ENCODE measurements at places on chromosomes 16 and 17.
A peak's percentile ranks its signal among the peaks of the same experiment; 100 is the strongest.

DNA sequence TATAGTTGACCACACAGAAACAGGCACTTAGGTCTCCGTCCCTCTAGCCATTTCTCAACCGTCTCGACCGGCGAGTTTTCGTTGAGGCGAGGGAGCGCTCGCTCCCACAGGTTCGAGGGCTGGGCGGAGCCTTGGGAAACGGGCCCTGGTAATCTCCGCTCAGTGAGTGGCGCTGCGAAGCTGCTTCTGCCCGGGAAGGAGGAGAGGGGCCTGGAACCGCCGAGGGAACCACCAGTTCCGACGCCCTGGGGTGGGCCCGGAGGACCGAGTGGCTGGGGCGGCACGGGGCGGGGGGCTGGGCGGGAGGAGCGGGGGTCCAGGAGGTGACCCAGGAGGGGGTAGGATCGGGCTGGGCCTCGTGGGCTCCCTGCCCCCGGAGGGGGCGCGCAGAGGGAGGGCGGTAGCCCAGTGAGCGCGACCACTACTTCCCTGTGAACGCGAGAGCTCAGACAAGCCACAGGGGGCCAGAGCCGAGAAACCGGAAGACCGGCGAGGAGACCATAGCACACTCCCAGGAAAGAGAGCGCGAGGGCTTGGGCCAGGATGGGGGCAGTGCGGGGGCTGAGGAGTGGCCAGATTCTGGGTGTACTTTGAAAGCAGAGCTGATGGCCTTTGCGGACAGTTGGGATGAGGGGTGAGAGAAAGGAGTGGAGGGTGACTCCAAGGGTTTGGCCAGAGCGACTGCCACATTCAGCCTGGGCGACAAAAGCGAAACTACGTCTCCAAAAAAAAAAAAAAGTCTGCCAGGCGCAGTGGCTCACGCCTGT, 29.9 kb upstream of the ARL4D start:
- DNase-seq = peak; percentile 65

DNA sequence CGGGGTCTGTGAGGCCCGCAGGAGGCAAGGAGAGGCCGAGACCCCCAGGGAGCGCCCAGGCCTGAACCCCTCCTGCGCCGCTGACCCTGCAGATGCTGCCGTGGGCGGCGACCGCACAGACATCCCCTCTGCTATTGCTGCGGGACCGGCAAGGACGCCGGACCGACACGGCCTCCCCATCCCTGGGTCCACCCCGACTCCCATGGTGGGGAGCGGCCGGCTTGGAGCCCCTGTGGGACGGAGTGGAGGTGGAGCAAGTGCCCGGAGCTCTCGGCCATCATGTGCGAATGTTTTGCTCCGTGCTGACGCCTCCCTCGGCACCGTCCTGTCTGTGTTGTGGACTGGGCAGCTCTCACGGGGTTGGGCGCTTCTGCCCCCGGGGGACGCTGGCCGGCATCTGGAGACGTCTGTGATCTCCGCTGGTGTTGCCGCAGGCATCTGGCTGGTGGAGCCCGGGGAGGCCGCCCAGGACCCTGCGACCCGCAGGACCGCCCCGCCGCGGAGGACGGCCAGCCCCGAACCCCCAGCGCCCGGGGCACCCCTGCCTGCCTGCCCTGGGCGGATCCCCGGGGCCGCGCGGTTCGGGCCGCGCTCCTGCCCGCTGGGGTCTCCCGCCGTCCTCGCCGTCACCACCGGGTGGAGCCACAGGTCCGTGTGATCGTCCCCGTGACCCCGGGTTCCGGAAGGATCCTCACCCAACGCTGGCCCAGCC, 12.8 kb upstream of the GNG13 start:
- DNase-seq = peak; percentile 45

DNA sequence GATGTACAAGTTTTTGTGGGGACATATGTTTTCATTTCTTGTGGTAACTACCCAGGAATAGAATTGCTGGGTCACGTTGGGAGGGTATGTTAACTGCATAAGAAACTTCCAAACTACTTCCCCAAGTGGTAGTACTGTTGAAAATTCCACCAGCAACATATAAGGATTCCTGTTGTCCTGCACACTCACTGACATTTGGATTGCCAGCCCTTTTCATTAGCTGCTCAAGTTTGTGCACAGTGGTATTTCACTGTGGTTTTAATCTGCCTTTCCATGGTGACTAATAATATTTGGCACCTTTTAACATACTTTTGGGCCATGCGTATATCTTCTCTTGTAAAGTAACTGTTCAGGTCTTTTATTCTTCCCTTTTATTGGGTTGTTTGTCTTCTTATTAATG, 103.3 kb downstream of the GNAO1 start:
- no peak for DNase-seq

DNA sequence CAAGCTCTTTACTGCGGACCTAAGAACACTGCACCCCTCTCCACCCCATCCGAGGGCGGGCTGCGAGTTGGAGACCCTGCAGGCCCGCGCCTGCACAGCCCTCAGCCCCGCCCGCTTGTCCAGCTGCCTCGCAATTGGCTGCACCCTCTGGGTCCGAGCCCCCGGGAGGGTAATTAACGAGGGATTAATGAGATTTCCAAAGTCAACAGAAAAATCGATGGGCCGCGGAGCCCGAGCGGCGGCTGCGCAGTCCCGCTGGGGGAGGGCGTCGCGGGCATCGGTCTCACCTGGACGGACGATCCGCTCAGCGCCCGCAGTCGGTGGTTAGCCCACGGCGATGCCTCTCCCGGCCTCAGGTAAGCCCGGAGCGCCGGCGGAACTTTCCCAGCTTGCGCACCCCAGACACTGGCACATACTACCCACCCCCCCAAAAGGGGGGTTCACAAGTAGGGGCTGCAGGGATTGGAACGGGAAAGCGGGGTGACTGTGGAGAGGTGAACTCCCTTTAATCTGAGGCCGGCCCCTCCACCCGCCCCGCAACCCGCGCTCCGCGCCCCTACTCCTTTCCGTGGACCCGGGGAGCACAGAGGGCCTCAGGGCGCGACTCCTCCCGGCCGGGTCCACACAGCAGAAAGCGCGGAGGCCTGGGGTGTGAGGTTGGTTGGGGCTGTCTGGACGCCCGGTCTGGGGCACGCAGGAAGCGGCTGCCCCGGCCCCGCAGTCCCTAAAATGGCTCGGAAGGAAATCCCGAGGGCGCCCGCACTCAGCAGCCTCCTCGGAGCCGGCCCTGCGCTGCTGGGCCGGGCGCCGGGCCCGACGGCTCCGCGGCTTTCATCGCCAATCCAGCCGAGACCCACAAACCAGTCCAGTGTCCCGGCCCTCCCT, at the start of gene OTOP3:
OTOP3 (plus strand) TSS at position 314 of the 885 bp plus-strand sequence; CDS start at position 338, 24 bp downstream.
- DNase-seq = no peak

DNA sequence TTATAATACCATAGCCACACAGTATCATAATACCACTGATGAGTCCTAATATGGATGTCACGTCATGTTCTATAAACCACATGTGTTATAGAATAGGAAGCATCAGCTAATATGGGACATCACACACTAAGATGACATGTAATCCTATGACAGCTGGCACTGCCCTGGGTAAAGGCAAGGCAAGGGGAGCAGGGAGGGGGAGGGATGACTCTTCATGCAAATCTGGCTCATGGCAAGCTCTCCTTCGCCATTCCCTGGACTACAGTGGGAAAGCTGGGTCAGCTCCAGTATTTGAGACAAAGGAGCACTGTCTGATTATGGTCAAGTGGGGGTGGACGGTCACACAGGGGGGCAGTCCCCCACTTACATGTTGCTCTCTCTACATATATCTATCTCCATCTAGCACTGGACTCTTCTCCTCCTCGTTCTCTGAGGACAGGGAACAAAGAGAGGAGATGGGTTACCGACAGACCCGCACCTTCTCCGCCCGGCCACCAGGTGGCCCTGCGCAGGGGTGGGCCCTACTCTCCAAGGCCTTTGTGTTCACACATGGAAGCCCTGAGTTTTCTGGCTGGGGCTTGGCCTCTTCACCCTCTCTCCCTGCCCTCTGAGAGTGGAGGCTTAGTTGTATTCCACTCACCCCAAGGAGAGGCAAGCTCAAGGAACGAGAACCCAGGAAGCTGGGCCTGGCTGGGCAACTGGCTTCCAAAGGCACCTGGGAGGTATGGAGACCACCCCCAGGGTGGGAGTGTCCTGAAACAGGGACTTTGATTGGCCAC, 23.4 kb upstream of the MPO start:
- DNase-seq = peak; percentile 66

DNA sequence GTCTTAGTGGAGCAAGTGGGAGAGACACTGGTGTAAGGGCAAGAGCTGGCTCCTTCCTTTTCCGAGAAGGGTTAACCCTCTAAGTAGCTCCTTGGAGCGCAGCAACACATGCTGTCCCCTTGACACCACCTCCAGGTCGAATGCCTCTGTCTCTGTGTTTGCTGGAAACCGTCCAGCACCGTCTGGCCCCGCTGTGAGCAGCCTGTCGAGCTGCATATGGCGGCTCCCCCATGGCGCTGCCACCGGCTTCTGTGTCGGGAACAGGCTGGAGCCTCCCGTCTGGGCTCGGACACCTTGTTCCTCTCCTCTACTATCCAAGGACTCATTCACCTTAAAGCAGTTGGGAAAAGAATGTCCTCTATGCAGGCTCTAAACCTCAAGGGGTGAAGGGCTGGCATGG, 28.9 kb upstream of the WSCD1 start:
- DNase-seq = no peak

- DNase-seq = no peak
Measured at GRCh38 chr17:29855686-29856085, 74.3 kb downstream of the SSH2 start.

DNA sequence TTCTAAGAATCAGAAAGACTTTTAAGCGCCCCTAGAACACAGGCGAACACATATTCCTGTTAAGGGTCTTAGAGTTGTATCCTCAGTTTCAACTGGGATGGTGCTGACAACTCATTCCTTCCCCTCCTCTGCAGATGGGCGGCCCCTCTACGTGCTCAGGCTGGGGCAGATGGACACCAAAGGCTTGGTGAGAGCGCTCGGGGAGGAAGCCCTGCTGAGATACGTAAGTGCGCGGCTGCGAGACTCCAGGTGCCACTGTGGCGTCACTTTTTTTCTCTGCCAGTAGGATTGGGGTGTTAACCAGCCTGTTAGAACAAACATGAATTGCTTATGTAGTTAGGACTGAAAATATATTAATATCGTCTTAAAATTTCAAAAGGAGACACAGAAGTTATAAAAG, 62.7 kb downstream of the SEC14L1 start:
- DNase-seq = no peak

GRCh38 chr17:54967621-54968261, 713 bp downstream of the COX11 start:
- no peak for DNase-seq

DNA sequence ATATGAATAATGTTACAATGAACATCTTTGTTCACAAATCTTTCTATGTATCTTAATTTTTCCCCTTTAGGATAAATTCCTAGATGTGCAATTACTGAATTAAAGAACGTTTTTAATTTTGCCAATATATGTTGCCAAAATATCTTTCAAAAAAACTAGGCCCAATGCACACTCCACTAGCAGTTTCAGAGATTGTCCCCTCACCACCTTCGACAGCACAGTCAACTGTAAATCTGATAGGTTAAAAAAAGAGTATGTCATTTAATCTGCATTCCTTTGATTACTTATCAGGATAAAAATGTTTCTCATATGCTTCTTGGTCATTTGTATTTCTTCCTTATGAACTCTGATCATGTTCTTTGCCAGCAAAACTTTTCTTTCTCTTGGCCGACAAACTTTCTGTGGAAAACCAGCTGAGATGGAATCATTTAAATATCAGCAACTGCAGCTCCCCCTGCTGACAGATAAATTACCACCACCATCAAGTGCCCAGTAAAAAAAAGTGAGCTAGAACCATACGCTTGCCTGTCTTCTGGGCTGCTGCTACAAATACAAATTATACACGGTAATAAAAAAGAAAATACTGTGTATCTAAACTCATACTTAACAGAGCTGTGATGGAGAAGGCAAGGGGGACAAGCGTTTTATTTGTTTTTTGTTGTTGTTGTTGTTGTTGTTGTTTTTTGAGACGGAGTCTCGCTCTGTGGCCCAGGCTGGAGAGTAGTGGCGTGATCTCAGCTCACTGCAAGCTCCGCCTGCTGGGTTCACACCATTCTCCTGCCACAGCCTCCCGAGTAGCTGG, 19.6 kb upstream of the KANSL1 start:
- DNase-seq = peak; percentile 79
